ENCODE measurements at places on chromosomes 11 and 22. TPM values are rescaled to one million over a fixed set of nuclear protein-coding genes. Genes with fewer than 3 reads are reported as not detected.

DNA sequence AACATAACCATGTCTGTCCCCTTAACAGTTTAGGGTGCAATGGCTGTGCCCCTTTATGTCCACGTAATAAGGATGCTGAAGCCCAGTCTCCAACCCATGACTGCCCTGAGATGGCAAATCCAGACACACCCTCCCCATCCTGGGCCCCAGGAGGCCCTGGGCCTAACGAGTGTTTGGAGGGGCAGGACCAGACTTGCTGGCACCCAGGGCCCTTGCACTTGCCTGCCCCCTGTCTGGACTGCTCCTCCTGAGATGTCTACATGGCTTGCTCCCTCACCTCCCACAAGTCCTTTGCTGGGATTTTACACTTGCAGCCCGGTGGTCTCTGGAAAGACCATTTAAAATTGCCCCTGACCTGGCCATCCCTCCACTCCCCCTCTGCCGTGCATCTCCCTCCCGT, 132.2 kb upstream of the NECTIN1 start:
- no peak for DNase-seq

- peak; percentile 1 for DNase-seq
Observed at GRCh38 chr22:26172389-26172990, 3.2 kb downstream of the SEZ6L start.

- DNase-seq: no peak
Observed at GRCh38 chr22:22927888-22928665, 40.5 kb downstream of the IGLL5 start.

DNA sequence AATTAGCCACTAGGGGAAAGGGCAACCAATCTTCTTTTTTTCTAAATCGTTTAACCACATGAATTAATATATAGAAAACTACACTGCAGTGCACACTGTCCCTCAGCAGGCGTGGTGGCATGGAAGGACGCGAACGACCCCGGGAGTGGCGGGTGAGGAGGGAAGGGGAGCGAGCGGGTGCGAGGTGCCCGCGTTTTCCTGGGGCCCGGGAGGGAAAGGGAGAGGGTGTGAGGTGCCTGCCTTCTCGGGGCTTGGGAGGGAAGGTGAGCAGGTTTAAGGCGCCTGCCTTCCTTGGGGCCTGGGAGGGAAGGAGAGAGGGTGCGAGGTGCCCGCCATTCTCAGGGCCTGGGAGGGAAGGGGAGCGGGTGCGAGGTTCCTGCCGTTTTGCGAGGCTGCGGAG, 765 bp downstream of the GAB4 start:
- no peak for DNase-seq

DNA sequence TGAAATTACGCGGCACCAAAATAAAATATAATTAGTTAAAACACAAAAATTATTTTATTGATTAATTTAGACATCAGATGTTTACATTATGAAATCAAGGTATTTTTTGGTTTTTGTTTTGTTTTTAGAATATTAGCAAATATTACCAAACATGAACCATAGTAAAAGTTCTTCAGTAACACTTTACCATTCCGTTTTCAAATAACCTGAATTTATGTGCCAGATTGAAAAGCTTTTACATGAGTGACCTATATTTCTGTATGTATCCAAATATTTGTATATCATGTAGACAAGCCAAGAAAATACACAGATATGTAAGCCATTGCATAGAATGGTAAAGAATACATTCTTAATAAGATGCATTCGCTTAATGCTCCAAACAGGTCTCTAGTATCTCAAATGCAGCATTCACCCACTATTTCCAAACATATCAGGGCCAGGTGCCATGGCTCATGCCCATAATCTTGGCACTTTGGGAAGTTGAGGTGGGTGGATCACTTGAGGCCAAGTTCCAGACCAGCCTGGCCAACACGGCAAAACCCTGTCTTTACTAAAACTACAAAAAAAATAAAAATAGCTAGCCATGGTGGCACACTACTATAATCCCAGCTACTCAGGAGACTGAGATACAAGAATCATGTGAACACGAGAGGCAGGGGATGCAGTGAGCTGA, 102.4 kb upstream of the SERPIND1 start:
- DNase-seq: no peak

MIOX gene
- not detected for total RNA-seq

DNA sequence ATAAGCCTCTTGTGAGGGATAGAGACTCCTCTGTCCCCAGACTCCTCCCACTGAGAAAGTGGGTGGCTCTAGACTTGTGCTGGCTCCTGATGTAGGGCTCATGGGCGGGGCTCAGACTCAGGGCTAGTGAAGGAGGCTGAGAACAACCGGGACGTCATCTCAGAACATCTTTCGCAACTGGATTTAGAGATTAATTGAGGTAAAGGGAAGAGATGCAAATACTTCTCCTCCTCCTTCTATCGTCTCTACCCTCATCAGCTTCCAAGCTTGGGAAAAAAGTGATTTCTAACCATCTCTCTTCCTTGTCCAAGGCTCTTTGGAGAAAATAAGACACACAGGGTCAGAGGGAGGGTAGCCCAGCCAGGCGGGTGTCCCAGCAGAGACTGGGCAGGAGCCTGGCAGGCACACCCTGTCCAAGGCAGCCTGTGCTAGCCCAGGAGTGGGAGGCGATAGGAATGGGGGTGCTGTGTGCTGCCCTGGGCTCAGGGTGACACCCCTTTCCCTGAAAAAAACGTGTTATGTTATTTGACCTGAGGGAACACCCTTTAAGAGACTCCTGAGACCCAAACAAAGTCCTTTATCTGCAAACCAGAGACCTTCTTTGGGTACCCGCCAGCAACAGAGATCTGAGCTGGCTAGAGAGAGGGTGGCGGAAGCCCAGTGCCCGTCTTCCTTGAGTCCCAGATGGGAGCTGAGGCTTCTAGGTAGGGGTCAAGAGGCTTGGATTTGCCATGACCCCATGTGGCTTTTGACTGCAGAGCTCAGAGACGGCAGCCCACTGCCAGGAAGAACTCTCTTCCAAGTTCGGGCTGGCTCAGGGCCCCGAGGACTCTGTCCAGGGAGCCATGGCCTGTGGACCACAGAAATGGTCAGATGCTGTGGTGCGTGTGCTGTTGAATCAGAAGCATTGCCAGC, 160.9 kb downstream of the ADAMTS15 start:
- peak; percentile 97 for DNase-seq

GRCh38 chr11:24697522-24698111, 200.8 kb downstream of the LUZP2 start:
- peak; percentile 2 for DNase-seq

- DNase-seq: peak; percentile 63
Observed at GRCh38 chr11:106091480-106092123, 14.1 kb downstream of the AASDHPPT start.

LRRC55 gene
- total RNA-seq: not detected

TEX12 gene
- 0.32 TPM for total RNA-seq

MAPK12 gene
- 39.3 TPM for total RNA-seq

SMTNL1 gene
- not detected for total RNA-seq

GRCh38 chr11:130162733-130163132, 3.2 kb downstream of the ST14 start:
- peak; percentile 90 for DNase-seq

PLAAT5 gene
- total RNA-seq: not detected

Data from fibroblast of villous mesenchyme (primary cell).